ENCODE measurements at places on chromosomes 16 and 17.

DNA sequence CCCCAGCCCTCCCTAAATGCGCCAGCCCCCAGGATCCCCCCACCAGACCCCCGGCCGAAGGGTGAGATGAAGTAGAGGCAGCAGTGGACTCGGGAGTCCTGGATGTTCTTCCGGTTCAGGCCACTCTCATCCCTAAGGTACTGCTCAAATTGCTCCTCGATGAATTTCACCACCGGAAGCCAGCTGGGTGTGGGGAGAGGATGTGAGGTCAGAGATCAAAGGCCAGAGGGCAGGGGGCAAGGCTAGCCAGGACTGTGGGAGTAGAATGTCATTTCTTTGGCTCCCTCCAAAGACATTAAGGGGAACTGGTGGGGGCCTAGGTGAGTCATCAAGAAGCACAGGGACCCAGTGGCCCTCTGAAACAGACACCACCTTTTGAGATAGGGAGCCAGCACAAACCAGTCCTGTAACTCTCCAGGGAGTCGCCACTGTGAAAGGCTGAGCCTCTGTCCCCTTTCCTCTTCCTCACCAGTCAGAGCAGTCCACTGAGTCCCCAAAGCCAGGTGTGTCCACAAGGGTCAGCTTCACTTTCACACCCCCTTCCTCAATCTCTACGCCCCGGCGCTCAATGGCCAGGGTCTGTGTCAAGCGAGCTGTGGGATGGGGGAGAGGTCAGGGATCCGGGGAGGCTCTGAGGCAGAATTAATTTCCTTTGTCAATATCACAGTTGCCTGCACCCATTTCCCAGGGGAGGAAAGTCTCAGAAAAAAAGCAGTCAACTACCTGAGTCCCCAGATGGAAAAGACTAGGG is 895 bp downstream of the SEPTIN1 start:
- DNase-seq: no peak

- DNase-seq: no peak
These were observed 7.6 kb downstream of the RHBDF2 start for GRCh38 chr17:76493505-76494167.

- DNase-seq: no peak
These were observed 125.2 kb upstream of the SOX9 start for GRCh38 chr17:71995590-71995989.

- no peak for DNase-seq
These were observed 123.7 kb downstream of the SOX9 start for GRCh38 chr17:72244494-72244893.

- DNase-seq: peak; percentile 91
These were observed at the start of gene RUNDC3A for GRCh38 chr17:44308320-44308818. Gene RUNDC3A, plus strand, starts transcription at chr17:44308601. Its CDS starts 232 bp downstream, at chr17:44308833.

DNA sequence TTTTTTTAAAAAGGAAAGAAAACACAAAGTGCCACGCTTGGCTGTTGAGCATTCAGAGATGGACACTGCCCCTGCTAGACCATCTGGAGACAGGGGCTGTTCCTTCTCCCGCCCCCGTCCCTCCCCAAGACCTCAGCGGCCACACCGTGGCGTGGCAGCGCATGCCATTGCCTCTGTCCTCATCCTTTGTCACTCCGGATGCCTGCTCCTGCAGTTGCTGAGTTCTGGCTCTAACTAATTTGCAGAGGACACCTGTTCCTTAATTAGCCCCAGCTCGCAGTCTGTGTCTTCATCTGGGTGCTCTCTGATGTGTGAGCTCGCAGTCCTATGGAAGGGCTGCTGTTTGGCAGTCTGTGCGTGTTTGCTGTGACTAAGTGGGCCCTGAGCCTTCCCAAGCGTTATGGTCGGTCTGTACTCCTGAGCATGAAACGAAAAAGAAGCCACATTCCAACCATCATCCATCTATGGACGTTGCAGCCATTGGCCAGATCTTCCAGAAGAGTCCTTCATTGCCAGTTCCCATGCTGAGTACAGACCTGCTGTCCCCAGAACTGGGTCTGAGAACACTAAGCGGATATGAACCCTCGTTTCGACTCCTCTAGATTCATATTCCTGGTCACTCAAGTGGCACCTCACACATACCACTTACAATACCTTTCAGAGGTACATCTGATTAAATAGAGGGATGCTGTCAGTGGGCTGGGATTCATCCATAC is 40.9 kb upstream of the NAT9 start:
- DNase-seq: no peak

DNA sequence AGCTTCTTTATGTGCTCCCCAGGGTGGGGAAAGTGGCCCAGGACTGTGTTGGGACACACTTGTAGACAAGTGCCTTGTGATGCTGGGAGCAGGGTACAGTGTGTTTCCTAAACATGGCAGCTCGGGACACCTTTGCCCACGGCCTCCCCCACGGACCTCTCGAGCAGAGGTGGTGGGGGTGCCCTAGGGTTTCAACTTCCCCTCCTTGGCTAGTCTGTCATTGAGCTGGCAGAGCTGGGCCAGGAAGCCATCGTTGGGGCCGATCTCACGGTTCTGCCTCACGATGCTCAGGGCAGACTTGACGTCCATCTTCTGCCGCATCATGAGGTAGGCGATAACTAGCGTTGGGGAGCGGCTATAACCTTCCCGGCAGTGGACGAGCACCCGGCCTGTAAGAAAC is 9.4 kb downstream of the DUSP3 start:
- DNase-seq: no peak

GRCh38 chr16:4053301-4053845 is 62.9 kb downstream of the ADCY9 start:
- DNase-seq: peak; percentile 84

DNA sequence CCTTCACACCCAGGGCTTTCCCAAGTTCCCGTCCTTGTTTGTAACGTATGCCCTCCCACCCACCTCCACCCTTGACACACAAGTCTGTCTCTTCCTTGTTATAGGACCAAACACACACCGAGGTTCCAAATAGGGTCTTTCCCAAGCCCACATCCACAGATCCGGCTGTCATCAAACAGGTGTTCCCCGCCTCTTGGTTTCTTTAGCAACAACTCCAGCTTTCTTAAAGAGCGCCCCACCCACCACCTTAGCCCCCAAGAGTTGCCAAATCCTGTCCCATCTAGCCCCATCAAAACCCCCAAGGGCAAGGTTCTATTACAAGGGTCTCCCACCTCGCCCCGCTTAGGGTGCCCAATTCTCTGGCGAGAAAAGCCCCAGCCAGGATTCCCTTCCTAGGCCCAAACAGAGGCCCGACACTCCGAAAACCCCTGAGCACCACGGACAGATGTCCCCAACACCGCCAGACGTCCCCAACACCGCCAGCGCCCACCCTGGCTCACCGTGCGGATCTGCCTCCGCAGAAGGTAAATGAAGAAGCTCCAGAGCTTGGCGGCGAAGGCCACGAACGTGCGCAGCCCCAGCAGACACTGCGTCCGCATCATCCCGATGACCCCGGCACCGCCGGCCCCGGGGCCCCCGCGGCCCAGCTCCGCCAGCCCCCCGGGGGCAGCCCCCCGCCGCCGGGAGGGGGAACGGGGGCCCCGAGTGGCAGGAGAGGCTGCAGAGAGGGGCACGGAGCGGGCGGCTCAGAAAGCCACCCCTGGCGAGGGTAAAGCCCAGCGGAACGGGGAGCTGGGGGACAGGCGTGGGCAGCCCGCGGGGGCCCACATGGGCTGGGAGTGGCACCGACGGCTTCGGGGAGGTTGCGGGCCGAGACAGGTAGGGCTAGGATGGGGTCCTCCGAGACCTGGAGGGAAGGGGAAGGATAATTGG is 573 bp downstream of the CTDNEP1 start:
- DNase-seq: no peak

- DNase-seq: no peak
These were observed 1.5 kb downstream of the THOC6 start for GRCh38 chr16:3025032-3026002.

GRCh38 chr16:66245868-66246267 is 120.6 kb upstream of the CDH5 start:
- no peak for DNase-seq

DNA sequence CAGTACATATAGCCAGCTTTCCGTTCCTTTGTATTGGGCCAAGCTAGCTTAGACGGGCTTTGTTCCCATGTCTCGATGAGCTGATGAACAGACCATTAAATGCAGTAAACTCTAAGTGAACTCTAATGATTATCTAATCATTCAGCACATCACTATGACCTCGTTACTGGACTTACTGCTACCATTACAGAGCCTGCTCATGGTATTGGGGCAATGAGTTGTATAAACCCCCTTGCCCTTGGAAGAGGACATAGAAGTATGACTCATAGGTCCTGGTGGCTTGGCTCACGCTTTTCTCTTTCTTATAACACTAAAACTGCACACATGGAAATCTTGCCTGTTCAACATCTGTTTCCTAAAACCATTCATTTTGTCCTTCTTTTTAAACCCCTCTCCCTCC is 93.6 kb upstream of the DYNLRB2 start:
- no peak for DNase-seq

DNA sequence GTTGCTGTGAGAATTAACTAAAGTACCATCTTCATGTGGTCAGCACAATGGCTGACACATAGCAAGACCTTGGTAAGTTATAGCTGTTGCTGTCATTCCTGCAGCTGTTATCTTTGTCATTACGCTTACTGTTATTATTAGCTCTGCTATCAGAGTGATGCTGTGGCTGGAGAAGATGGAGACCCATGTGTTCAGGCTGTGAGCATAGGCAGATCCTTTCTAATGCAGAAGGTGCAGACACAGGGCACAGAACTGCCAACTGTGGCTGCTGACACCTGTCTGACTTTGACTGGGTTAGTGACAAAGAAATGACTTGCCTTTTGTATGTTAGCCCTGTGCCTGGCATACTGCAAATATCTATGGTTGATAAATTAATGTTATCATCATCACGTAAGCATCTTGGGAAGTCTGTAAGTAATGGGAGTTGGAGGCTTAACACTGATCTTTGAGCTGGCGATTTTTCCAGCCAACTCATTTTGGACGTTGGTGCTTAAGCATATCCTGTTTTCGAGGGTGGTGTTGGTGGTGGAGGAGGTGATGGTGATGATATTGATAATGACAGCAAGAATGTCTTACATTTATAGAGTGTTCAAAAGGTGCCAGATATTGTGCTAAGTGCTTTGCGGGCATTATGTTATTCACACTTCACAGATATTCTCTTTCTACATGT is 695.3 kb downstream of the WWOX start:
- no peak for DNase-seq

GRCh38 chr17:45384047-45384788 is 48.5 kb downstream of the ARHGAP27 start:
- no peak for DNase-seq

DNA sequence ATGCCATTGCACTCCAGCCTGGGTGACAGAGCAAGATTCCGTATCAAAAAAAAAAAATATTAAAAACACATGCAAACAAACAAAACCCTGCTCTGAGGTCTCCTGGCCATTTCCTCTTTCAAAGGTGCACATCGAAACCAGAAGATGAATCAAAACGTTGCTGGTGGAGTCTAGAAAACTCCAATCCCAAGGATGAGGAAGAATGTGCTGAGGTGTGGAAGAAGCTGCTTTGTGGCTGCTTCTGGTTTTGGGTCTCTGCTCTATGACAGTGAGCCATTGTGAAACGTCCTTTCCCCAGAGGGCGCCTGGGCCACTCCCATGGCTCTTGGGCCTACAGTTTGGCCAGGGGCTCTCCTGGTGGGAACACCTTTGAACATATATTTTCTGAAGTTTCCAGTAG is 112.6 kb downstream of the IRF8 start:
- DNase-seq: no peak

GRCh38 chr17:42623732-42624596 is 14.5 kb downstream of the TUBG1 start:
- no peak for DNase-seq

DNA sequence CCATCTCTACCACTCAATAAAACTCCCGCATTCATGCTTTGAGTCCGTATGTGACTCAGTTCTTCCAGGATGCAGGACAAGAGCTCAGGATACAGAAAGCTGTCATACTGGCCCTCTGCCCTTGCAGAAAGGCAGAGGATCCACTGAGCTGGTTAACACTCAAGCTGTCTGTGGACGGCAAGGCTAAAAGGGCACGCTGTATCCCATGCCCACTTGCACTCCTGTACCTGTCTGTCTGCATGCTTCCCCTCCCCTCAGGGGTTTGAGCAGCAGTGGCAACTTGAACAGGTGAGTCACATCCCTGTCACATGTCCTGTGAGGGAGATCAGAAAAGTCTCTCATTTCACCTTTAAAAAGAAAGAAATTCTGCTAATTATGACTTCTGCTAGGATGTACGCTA is 293.8 kb downstream of the HS3ST3B1 start:
- no peak for DNase-seq

GRCh38 chr16:86630471-86630870 is 52.1 kb downstream of the FOXL1 start:
- no peak for DNase-seq

DNA sequence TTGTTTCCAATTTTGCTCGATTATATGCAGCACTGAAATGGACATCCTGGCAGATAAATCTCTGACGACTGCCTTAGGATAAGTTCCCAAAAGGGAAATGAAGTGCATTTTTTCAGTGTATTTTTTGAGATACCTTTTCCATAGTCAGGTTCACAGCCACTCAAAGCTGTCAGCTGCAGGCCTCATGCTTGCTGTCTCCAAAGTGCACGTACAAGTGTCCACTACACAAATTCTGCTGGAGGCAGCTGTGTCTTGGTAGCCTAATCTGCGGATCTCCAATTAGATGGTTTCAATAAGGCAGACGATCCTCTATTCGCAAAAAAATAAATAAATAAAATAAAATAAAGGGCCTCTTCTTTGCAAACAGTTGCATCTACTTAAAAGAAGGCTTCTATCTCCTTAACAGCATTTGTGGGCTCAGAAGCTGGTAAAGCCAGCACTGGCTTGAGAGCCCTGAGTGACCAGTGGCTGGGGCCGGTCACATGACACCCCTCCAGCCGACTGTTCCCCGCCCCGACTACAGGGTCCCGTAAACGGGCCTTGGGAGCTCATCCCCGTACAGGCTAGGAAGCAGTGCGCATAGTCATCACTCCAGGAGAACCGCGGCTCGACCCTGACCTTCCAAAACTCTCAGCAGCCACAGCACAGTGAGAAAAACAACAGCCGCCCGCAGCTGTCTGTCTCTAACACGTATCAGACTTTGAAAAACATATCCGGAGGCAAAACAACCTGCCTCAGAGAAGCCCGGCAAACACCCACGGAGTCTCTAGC is 18.8 kb downstream of the RPH3AL start:
- peak; percentile 87 for DNase-seq

DNA sequence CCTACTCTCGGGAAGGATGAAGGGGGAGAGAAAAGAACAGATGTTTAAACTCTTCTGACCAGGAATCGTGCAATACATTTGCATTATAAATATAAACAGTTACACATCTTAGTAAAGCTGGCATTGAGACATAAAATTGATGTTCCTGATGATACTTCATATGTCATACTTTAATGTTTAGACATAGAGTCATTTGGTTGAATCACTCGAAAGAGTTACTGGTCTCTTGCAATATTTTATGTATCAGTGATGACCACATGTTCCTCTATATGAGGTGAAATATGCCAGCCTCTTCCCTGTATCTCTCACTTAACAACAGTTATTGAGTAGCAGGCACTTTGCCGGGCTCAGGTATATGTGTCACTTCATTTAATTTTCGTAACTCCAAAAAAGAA is 49.7 kb upstream of the PMFBP1 start:
- DNase-seq: no peak

- no peak for DNase-seq
These were observed 605.0 kb downstream of the WWOX start for GRCh38 chr16:78704416-78704815.

GRCh38 chr16:683396-684070 is 601 bp downstream of the JMJD8 start:
- DNase-seq: no peak

All from Right ventricle myocardium superior (tissue), 1 donor.